CMK (cell line): ENCODE measurements at places on chromosomes 5 and 9.

DNA sequence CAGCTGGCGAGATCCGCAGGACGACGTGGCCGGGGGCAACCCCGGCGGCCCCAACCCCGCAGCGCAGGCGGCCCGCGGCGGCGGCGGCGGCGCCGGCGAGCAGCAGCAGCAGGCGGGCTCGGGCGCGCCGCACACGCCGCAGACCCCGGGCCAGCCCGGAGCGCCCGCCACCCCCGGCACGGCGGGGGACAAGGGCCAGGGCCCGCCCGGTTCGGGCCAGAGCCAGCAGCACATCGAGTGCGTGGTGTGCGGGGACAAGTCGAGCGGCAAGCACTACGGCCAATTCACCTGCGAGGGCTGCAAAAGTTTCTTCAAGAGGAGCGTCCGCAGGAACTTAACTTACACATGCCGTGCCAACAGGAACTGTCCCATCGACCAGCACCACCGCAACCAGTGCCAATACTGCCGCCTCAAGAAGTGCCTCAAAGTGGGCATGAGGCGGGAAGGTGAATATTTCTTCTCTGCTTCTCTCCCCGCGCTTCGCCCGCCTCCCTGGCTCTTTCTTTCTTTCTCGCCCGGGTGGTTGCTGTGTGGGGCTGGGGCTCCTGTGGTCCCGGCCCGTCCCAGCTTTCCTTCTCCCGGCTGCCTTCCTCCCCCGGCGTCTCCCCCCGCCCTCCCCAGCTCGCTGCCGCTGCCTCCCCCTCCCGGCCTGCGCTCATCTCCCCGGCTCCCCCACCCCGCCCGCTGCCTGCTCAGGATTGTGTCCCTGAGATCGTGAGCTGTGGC, 2.2 kb downstream of the NR2F1 start:
- no peak for DNase-seq

- DNase-seq = no peak
These were observed 76.6 kb upstream of the NR4A3 start for GRCh38 chr9:99745085-99745484.

DNA sequence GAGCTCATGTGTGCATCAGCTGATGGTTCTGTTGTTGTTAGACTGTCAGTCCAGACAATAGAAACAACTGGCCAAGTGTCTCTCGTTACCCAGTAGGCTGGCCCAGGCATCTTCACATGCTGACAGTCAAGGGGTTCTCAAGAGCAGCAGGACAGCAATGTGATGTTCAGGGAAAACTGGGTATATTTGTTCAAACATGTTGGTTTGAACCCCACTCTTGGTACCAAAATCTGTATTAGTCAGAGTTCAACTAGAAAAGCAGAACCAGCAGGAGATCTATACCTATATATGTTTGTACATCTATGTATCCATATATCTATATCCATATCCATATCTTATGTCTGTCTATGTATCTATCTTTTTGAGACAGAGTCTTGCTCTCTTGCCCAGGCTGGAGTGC, 108.1 kb downstream of the LRRC70 start:
- no peak for DNase-seq

DNA sequence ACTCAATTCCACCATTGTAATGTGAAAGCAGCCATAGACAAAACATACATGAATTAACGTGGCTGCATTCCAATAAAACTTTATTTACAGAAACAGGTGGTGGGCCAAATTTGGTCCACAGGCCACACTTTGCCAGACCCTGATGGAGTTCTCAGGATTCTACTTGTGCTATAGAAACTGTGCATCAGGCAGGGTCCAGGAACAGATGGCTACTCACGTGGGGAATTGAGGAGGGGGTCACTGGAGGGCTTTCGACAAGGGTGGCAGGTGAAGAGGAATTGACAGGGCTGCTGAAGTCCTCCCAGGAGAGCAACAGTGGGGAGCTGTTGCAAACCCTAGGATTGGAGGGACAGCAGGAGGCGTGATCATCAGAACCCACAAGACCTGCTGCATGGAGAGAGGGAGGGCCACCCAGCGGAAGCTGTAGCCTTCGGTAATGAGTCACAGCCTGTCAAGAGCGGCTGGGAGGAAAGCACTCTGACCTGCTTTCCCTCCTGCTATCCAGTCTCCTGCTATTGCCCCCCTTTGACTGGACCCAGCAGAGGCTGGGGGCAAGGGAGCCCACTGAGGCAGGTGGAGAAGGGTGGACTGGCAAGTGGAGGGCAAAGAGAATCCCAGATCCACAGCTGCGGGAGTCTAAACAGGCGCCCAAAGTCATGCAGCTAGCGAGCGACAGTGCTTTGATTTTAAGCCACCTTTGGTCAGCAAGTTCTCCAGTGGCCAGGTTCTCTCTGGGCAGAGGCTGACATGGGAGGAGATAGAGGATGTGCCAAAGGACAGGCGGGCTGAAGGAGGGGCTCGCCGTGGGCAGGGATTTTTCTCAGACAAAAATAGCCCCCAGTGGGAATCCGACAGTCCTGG, 138.3 kb upstream of the SMIM23 start:
- no peak for DNase-seq

- no peak for DNase-seq
These were observed 91.8 kb downstream of the SEMA5A start for GRCh38 chr5:9454012-9454481.

- no peak for DNase-seq
These were observed 84.5 kb upstream of the SMIM23 start for GRCh38 chr5:171701100-171701541.

GRCh38 chr5:33997331-33997983, 10.4 kb downstream of the AMACR start:
- DNase-seq = peak; percentile 29

- no peak for DNase-seq
These were observed 40.2 kb downstream of the TRIO start for GRCh38 chr5:14183187-14183939.

- no peak for DNase-seq
These were observed 255.2 kb downstream of the SGCD start for GRCh38 chr5:156582193-156582598.

- DNase-seq = no peak
These were observed 1.0 kb downstream of the CERT1 start for GRCh38 chr5:75510417-75510835.
